AG10803 (cell line): ENCODE measurements at places on chromosomes 1 and 21.

- no peak for DNase-seq
Observed at GRCh38 chr1:156970017-156970416, 49.6 kb downstream of the LRRC71 start.

GRCh38 chr1:156491151-156491949, 9.2 kb downstream of the MEF2D start:
- DNase-seq, result no peak

DNA sequence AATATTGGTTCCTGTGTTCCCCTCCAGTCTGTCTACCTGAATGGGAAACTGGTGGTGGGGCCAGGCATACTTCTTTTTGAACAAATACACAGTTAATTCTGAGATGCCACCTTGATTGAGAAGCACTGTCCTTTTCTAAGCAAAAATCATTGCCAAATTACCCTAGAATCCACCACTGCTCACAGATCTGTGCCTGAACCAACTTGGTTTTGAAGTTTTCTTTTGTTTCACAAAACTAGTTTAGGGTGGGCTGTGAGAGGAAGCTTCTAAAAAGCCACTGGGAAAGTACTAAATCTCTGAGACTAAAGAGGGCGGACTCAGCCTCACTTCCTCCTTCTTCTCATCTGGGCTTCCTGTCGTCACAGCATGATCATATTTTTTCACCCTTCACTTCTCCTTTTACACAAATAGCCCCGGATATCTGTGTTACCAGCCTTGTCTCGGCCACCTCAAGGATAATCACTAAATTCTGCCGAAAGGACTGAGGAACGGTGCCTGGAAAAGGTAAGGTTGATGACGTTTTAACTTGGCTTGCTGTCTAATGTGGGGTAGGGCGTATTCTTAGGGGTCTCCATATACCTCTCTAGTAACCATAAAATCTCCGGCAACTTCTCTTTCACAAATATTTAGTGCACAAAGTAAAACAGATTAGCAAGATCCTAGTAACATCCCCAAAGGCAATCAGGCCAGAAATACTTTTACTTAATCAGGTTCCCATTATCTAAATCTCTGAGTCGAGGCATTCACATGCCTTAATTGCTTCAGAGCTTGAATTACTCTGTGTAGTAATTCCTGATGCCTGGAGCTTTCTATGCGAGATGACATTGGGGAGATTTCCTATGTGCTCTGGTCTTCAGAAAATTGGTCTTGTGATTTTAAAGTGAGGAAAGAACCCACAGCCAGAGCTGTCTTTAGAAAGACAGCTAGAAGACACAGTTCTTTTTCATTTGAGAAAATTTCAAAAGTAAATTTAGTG, at the start of gene CD53:
CD53 (plus strand) TSS at position 404 of the 976 bp plus-strand sequence. CDS start 18,261 bp downstream, outside the sequence.
- no peak for DNase-seq

GRCh38 chr1:169899519-169900217, 6.0 kb upstream of the SCYL3 start:
- no peak for DNase-seq

GRCh38 chr1:201354151-201354900, 23.2 kb downstream of the TNNT2 start:
- no peak for DNase-seq

DNA sequence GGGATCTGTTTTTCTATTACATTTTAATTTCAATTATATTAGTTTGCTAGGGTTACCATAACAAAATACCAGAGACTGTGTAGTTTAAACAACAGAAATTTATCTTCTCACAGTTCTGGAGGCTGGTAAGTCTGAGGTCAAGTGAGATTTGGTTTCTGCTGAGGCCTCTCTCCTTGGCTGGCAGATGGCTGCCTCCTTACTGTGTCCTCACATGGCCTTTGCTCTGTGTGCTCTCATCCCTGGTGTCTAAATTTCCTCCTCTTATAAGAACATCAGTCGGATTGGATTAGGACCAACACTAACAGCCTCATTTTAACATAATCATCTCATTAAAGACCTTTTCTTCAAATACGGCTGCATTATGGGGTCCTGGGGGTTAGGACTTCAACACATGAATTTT, 195.2 kb upstream of the CHODL start:
- DNase-seq, result no peak

DNA sequence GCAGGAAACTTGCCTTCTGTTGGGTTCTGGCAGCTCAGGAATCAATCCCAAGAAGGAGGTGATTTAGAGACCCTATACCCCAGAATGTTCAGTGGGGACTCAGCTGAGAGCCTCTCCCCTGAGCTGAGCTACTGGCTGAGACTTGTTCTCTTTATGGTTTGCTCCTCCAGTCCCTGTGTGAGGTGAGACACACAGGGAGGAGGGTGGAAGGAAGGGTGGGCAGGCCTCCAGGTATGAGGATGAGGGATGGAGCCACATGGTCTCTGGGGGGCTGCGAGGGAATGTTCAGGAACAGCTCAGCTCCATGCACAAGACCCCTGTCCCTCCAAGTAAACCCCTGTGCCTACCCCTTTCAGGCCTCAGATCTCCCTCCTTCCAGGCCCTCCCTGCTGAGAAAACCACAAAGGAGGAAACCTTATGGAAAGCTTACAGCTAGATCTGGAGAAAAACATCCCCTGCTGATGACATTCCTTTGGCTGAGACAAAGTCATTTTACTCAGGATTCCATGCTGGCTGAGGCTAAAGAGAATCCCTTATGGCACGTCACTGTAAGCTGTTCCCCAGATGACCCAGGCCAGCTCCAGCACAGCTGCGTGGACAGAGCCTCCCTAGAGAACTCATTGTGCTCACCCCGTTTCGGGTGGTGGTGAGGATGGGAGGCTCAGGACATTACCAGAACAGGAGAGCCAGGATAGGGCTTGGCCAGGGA, 91.5 kb upstream of the IPO9 start:
- peak; percentile 92 for DNase-seq

GRCh38 chr1:169260478-169261151, 107.0 kb downstream of the NME7 start:
- DNase-seq, result no peak

DNA sequence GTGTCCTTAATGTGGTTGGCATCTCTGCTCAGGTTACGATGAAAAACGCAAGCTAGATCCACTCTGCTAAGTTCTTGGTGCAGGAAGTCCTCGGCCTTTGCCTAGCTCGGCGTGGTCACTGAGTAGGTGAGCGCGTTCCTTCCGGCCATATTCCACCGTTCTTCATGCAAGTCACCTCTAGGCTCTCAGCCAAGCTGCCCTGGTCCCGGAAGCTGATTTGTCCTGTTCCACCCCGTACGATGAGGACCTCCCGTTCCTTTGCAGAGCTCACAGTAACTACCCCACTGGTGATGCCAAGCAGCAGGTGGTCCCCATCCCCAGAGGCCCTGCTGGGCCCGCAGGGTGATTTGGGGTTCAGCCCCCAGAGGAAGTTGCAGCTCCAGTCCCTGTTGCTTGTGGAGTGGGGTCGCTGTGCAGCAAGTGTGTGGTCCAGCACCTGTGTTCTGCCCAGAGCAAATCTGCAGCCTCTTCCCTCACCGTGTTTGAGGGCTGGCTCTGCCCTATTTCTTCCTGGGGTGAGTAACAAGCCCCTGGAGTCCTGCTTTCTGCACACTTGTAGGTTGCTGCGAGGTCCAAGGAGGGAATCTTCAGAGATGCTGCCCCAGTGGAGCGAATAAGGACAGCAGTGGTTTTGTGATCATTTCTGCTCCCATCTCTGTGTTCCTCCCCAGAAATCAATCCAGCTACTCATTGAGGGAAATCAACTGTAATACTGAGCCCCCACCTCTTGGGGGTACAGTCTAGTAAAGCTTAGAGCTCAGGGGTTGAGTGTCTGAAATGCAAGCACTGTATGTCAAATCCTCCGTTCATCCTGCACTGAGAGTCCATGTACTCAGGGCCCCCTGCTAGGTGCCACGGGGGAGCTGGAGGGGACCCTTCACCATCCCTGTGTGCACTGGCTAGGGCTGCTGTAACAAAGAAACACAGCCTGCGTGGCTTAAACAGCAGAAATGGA, 2.3 kb downstream of the UMODL1 start:
- DNase-seq, result no peak

GRCh38 chr1:19059773-19060172, 103.3 kb upstream of the IFFO2 start:
- DNase-seq, result no peak

GRCh38 chr1:5640845-5641244, 351.4 kb downstream of the NPHP4 start:
- no peak for DNase-seq

GRCh38 chr1:82991569-82991968, 1007.4 kb downstream of the TTLL7 start:
- no peak for DNase-seq

GRCh38 chr1:184049291-184049690, 2.2 kb upstream of the TSEN15 start:
- no peak for DNase-seq

GRCh38 chr1:207868774-207869721, 41.9 kb downstream of the CD34 start:
- peak; percentile 69 for DNase-seq

GRCh38 chr1:58927041-58927721, 143.3 kb upstream of the JUN start:
- DNase-seq, result peak; percentile 9

DNA sequence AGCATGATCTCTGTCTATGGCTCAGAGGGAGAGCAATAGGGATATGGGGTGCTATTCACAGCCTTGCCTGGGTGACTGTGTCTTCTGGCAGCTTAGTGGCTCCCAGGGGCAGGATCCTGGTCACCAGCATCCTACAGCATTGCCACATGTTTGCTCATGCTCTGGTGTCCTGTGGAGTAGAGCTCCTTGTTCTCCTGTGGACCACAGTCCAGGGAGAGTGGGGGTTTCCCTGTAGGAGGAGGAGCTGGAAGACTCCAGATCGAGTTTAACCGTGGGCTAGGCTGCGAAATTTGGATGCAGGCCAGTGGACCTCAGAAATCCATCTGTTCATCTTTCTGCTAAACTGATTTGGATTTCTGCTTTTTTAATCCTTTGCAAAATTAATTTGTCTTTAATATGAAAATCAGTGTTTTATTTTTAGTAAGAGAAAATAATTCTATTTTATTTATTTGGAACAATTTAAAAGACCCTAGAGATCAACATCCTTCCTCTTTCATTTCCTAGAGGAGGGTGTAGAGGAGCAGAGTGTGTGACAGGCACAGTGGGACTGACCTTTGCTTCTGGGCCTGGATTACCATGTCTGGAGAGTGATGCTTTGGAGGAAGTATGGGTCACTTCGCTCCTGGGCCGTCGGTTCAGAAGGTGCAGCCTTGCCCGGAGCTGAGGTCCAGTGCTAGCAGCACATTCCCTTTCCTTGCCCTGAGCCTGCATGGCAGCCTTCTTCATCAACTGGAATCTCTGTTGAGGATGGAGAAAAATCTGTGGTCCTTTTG, 17.4 kb downstream of the ADARB1 start:
- peak; percentile 23 for DNase-seq

GRCh38 chr1:69940231-69940630, 265.1 kb downstream of the LRRC40 start:
- no peak for DNase-seq

- DNase-seq, result peak; percentile 75
Observed at GRCh38 chr21:26437326-26438009, 135.6 kb downstream of the CYYR1 start.

DNA sequence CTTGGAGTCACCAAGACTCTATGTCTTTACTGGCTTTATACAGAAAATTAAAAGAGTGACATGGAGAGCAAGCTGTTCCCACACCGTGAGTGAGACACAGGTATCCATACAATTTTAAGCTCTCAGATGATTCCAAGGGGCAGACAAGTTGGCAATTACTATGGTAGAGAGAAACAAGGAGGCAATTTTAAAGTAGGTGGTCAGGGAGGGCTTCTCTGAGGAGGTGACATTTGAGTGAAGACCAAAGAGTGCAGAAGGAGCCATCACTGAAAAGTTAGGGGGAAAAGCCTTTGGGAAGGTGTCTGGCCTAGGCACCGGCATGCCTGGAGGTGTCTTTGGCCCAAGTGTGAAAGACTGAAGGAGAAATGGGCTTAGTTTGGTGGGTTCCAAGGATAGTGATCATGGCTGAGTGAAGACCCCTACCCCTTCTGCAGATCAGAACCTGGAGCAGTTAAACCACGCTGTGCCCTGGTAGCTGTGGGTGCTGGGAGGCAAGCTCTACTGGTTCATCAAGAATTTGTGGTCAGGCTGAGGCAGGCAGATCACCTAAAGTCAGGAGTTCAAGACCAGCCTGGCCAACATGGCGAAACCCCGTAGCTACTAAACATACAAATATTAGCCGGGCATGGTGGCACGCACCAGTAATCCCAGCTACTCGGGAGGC, 10.4 kb downstream of the IFI6 start:
- no peak for DNase-seq

DNA sequence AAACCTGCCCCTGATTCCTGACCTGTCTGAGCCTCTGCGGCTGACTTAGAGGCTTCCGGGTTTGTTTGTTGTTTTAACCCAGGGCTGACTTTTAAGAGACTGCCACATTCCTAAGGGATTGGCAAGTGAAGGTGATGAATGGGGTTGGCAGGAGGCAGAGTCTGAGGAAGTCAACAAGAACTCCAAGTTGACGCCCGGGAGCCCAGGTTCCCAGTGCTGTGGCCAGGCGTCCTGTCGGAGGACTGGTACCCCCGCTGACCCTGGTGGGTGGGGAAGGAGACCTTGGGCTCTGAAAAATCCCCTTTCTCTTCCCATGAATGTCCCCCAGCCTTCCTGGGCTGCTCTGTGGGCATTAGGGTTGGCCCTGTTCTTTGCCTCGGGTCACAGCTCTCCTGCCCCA, 19.7 kb upstream of the EPS8L3 start:
- peak; percentile 88 for DNase-seq

DNA sequence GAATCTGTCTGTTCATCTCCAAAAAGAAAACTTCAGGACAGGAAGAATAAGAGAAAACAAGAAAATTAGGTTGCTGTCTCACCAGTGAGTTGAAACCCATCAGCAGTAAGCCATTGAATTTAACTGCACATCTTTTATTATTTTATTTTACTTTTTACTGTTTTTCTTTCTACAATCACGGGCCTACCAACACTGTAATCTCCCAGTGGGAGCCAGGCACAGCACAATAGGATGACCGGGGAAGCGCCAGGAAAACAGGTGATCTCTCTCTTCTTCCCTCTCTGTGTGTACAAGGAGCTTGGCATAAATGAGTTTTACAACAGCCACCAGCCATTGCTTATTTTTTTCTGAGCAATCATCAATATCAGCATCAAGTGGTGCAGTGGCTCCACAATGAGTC, 113.1 kb upstream of the ESRRG start:
- no peak for DNase-seq

DNA sequence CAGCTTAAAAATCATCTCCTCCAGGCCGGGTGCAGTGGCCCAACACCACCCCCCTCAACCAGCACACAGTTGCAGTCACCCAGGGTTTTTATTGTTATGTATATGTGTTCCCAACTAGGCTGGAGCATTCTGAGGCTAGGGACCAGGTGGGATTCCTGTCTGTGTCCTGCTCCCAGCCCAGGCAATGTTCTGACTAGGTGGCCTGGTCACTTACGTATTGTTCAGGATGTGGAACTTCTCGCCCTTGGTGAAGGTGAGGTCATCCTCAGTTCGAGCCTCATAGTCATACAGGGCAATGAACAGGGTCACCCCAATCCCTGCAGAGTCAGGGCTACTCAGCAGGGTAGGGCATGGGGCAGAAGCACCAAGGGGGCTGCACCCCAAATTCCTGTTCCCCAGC, 12.2 kb downstream of the FGR start:
- no peak for DNase-seq

GRCh38 chr1:110387048-110387754, 3.6 kb downstream of the SLC16A4 start:
- DNase-seq, result no peak

- DNase-seq, result no peak
Observed at GRCh38 chr1:239647045-239647444, 260.7 kb downstream of the CHRM3 start.

- no peak for DNase-seq
Observed at GRCh38 chr1:50252196-50252595, 143.5 kb downstream of the ELAVL4 start.

GRCh38 chr1:63813829-63814277, 40.0 kb downstream of the ROR1 start:
- peak; percentile 74 for DNase-seq

- DNase-seq, result no peak
Observed at GRCh38 chr1:230281556-230281955, 144.6 kb downstream of the PGBD5 start.
